Activated CD8-positive, alpha-beta memory T cell treated with anti-CD3 and anti-CD28 coated beads for 1 hour (primary cell): ENCODE measurements at places on chromosomes 7 and 10.
A peak's percentile ranks its signal among the peaks of the same experiment; 100 is the strongest.

DNA sequence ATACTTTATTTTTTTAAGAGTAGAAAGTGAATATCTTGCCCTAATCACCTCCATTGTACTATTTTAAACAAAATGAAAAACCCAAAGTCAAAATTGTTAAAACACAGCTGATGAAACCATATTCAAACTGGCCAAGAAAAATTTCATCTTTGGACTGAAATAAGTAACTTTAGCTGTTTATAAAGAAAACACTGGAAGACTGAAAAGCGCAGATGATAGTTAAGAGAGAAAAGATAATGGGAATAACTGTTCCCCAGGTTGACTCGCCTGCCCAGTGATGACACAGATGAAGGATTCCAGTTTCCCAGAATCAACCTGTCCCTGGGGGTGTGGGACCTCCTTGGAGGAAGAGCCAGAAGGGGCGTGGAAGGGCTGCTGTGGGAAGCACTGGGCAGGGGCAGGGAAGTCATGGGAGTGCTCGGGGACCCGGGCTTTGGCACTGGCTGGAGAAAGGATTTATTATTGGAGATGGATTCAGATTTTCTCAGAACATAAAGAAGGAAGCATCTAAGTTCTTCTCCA is 43.1 kb downstream of the DENND2A start:
- DNase-seq: no peak

- DNase-seq: no peak
Observed at GRCh38 chr10:3412071-3412582, 239.5 kb upstream of the PITRM1 start.

DNA sequence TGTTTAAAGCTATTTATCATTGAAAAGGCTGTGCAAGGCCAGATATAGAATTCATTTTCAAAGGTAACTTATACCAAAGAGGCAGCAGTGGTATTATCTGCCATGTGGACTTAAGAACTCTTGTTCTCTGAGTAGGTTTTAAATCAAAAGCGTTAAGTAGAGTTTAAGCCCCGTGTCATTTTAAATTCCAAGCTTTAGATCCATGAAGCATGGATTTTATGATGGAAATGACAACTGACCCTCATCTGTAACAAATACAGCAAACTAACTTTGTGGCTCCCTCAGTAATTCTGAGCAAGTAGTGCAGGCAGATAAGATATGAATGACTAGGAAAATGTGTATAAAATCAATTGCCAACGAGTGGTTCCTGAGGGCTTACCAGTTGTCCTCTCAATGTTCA is 247.0 kb downstream of the WDR11 start:
- DNase-seq: no peak

- DNase-seq: no peak
Observed at GRCh38 chr7:36311539-36311938, 78.1 kb upstream of the ANLN start.

- no peak for DNase-seq
Observed at GRCh38 chr7:36086571-36086970, 66.5 kb upstream of the EEPD1 start.

- DNase-seq: no peak
Observed at GRCh38 chr7:132347123-132347522, 229.1 kb downstream of the PLXNA4 start.

DNA sequence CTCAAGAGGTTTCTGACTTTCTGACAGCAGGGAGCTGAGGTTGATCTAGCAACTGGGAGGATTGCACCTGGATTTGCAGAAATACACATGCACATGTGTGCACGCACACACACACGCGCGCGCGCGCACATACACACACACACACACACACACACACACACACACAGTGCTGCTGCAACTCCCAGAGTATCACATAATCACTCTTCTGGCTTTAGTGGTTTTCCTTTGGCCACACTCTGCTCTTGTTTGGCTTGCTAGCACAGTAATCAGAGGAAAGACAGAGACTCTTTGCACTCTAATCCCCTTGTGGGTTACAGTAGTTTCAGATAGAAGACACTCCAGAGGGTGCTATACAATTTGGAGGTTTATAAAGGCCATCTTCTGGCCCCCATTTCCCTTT is 705.0 kb downstream of the AUTS2 start:
- no peak for DNase-seq

- no peak for DNase-seq
Observed at GRCh38 chr7:33038639-33039038, 23.9 kb downstream of the NT5C3A start.

GRCh38 chr7:98779800-98780587 is 89.8 kb downstream of the TMEM130 start:
- DNase-seq: no peak

- DNase-seq: no peak
Observed at GRCh38 chr10:77077316-77077945, 560.2 kb downstream of the KCNMA1 start.

DNA sequence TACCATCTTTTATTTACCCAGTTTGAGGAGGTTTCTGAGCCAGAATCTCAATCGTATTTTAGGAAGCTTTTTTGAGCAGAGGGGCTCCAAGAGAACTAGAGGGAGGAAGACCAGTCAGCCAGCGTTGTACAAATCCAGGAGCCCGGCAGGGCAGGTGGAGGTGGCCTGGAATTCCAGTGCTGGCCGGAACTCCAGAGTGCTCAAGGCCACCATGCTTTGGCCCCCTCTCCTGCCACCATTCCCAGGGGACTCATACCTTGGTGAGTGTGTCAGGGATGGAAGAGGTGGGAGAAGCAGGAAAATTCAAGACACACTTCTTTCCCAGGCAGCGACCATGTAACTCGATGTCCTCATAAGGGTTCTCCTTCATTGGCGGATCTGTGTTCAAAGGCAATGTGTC is 55.3 kb downstream of the DENND2A start:
- no peak for DNase-seq

- no peak for DNase-seq
Observed at GRCh38 chr10:19245889-19246752, 197.5 kb downstream of the MALRD1 start.

DNA sequence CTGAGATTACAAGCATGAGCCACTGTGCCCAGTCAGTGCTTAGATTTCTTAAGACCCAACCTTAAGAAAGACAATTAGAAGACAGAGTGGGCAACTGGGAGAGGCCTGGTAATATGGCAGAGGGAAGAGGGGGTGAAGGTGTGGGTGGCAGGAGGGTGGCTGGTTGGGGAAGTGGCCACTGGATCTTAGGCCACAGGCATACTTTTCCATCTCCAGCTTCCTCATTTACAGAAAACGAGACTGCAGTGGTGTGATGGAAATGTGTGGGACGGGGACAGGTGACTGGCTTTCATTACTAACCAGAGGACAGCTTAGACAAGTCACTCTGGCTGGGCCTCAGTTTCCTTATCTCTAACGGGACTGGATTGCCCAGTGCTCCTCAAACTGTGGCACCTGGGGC is 1.0 kb upstream of the FFAR4 start:
- no peak for DNase-seq

- DNase-seq: no peak
Observed at GRCh38 chr10:48651839-48652238, 32.8 kb upstream of the WDFY4 start.

DNA sequence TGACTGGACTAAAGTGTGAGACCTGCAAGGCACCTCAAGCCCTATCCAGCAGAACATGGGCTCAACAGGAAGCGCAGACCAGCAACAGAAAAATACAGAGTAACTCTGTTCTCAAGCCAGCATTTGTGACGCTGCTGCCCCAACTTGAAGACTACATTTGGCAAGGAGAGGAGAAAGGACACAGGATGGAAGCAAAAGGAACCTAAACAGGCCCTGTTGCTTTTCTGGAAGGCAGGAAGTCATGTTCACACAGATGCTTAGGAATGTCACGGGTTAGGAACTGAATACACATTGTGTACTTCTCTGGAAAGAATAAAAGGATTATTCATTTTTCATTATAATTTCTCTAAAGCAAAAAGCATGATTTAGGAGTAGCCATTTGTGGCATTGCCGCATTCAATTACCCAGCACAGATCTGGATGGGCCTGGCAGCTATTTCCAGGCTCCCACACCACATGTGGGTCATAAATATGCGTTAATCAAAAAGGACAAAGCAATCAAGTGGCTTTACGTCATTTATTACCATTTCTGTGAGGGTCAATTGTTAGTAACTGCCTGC is 19.8 kb upstream of the TOMM7 start:
- no peak for DNase-seq

- DNase-seq: no peak
Observed at GRCh38 chr10:62007145-62007544, 105.6 kb downstream of the ARID5B start.

- no peak for DNase-seq
Observed at GRCh38 chr7:70072220-70072619, 473.9 kb downstream of the AUTS2 start.

GRCh38 chr7:154583454-154583853 is 419.5 kb downstream of the PAXIP1 start:
- DNase-seq: no peak

DNA sequence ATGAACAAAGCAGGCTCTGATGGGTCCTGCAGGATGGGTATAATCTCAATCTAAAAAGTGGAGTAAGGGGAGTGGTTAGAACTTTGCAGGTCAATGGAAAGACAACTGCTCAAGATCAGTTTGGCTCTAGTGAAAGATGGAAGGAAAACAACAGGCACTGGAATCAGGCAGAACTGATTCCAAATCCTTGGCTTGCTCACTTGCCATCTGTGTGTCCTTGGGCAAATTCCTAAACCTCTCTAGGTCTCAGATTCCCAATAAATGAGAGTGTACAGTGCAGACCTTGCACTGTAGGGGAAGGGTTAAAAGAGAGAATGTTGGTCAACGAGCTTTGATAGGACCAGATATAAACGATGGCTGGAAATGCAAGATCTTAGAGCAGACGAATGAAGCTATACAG is 186.1 kb upstream of the AOAH start:
- DNase-seq: no peak

DNA sequence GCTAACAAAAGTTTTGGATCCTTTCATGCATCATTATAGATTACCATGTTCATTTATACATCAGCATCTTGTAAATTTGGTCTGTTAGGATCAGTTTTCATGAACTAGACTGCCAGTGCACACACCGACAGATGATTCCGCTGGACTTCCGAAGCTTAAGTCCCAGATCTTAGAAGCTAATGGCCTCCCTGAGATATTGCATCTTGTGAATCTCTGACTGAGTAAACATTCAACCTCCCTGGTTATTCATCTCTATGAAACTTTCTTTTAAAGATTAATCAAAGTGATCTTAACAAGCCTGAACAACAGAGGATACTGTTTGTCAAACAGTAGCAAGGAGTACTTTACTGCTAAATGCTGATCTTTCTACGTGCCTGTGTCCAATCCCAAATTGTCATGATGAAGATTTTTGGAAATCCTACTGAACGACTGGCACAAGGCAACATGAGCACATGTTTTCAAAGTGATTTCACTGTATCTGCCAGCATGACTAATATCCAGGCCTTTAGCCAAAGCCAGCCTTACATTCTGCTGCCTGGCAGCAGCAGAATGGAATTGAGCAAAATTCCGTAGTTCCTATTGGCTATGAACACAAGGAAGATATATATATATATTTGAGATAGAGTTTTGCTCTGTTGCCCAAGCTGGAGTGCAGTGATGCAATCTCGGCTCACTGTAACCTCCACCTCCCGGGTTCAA is 91.3 kb upstream of the ANK3 start:
- DNase-seq: no peak

- DNase-seq: no peak
Observed at GRCh38 chr10:58266003-58266825, 1.5 kb downstream of the IPMK start.

DNA sequence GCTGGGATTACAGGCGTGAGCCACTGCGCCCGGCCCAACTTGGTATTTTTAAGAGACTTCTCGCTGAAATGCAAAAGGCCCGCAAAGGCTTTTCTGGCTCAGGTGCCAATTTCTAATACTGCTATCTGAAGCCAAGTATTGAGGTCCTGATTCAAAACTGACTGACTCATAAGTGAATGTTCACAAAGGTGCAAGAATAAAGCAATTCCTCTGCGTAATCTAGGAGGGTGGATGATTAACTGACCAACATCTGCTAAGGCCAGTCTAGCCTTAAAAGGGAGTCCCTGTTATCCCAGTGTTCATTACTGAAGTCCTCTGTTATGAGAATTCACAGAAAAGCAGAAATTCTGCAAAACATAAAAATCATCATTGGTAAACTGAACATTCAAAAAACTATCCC is 111.4 kb downstream of the SRPK2 start:
- no peak for DNase-seq

- DNase-seq: no peak
Observed at GRCh38 chr7:99440195-99440594, 1.5 kb downstream of the CPSF4 start.

DNA sequence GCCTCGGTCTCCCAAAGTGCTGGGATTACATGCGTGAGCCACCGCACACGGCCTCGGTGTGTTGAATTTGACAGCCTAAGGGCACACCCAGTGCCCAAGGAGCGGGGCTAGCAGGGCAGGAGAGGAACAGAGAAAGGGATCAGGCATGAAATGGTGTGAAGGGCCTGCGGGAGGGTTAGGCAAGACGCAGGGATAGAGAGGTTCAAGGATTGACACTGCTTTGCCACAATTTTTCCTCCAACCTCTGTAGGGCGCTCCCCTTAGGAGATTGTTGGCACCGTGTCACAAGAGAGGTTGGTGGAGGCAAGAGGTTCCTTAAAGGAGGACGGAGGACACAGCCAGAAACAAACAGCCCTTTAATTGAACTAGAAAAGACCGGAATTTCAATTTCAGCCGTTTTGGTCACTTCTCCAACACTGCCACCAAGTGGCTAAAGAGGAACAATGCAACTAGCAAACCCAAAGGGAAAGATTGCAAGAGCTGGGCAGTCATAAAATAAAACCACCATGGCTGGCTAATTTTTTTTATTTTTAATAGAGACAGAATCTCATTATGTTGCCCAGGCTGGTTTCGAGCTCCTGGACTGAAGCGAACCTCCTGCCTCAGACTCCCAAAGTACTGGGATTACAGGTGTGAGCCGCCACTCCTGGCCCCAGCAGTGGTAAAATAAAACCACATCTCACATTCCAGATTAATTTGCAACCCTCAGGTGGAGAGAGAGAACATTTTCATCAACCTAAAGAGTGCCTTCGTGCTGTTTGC is 6.9 kb upstream of the CREB3L2 start:
- DNase-seq: peak; percentile 1

DNA sequence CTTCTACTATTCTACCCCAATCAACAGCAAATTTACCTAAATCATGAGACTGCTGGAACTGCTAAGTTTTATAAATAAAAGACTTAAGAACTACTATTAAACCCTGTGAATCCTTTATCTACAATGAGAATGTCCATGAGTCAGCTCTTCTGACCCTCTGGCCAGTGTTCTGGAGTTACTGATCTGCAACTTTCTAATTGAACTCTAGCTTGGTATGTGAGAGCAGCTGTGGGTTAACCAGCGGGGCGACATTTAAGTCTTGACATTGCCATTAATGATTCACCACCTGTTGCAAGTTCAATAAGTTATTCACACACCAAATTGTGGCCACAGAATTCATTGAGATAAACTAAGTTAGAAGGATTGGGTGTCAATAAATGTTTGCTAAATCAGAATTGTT is 359.8 kb downstream of the PCDH15 start:
- DNase-seq: no peak

DNA sequence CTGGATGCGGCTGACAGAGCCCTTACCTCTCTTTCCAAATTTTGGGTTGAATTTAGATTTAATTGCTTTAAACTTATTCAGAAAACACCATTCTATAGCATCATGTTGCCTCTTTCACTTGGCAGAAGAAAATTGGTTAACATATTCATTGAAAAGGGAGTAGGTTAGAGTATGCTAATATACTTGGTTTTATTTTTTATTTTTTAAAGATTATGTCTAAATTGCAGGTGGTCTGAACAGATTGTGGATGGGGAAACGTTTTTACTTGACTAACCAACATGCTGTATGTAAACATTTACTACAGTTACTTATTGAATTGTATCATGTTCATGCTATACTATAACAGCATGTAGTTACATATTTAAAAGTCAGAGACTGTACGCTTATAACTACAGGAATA is 65.6 kb downstream of the DNAH11 start:
- DNase-seq: no peak

GRCh38 chr10:18659819-18660535 is 746 bp downstream of the ARL5B start:
- DNase-seq: no peak
